Posterior cingulate gyrus (tissue), 11 donors: ENCODE measurements at places on chromosomes 7 and 10.

DNA sequence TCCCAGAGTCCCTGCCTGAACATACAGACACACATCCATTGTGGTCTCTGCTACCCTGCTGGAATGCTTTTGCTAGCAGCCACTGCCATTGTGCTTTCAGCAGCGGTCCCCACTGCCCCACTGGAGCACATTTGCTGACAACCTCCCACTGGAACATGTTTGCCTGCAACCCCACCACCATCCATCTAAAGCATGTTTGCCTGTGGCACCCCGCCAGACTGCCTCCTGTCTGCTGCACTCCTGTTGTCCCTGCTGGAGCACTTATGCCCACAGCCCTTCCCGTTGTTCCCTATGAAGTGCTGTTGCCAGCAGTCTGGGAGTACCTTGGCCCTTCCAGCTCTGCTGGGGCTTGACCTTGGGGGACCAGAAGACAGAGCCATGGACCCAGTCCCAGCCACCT, 136.3 kb downstream of the ARL5B start:
- no peak for DNase-seq

GRCh38 chr7:143411976-143412708, 3.5 kb upstream of the EPHA1 start:
- DNase-seq = no peak

DNA sequence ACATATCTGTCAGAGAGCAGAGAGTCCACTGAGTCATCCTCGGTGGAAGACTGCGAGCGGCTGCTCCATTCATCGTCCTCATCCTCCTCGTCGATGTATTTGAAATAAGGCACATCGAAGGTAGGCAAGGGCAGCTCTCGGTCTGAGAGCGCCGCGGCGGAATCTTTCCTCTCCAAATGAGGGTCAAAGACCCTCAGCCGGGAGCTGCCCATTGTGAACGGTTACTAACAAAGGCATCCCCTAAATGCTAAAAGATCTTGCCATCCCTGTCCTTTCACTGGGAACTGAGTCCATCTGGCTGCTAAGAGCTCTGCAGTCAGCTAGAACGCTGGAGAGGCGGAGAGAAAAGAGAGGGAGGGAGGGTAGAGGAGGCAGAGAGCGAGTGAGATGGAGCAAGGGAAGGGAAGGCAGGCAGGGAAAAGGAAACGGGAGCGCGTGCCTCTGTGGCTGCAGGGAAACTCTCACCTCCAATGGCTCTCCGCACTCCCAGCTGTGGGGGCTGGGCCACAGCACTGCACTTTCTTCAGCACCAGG, 163.4 kb downstream of the RAPGEF5 start:
- DNase-seq = peak; percentile 92

GRCh38 chr7:52271703-52272102, 763.7 kb upstream of the POM121L12 start:
- DNase-seq = no peak

DNA sequence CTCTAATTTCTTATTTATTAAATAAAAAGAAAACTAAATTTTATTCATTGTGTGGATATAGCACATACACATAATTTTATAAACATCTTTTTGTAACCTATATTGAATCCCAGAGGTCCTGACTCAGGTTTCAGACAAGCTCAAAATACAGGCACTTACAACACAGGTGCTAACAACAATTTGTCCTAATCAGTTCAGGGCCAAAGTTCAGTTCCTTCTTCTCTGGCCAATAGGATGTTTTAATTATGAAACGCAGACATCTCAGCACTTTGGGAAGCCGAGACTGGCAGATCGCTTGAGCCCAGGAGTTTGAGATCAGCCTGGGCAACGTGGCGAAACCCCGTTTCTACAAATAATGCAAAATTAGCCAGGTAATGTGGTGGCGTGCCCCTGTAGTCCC, 15.0 kb downstream of the RPA3 start:
- no peak for DNase-seq

GRCh38 chr10:108411894-108412293, 1247.4 kb upstream of the SORCS1 start:
- DNase-seq = no peak

- no peak for DNase-seq
Measured at GRCh38 chr10:113162960-113163359, 212.9 kb downstream of the TCF7L2 start.

- DNase-seq = no peak
Measured at GRCh38 chr7:36127075-36127740, 25.8 kb upstream of the EEPD1 start.

- DNase-seq = no peak
Measured at GRCh38 chr10:11192304-11193000, 174.8 kb downstream of the CELF2 start.

- no peak for DNase-seq
Measured at GRCh38 chr7:915291-916218, 38.9 kb downstream of the ADAP1 start.
